Liver (tissue), 10 donors: ENCODE measurements at places on chromosomes 12 and 14. TPM values are rescaled to one million over a fixed set of nuclear protein-coding genes. Genes with fewer than 3 reads are reported as not detected.

R3HDM2 gene
- polyA plus RNA-seq: 19.0 TPM

KRT74 gene
- polyA plus RNA-seq: not detected

KRT5 gene
- polyA plus RNA-seq: not detected

HCAR1 gene
- polyA plus RNA-seq: 0.01 TPM

RARG gene
- polyA plus RNA-seq: 2.7 TPM

TAS2R7 gene
- not detected for polyA plus RNA-seq

TAS2R9 gene
- polyA plus RNA-seq: not detected

TAS2R8 gene
- polyA plus RNA-seq: not detected

MAPK1IP1L gene
- polyA plus RNA-seq: 19.8 TPM

OAS1 gene
- polyA plus RNA-seq: 24.9 TPM

PTHLH gene
- not detected for polyA plus RNA-seq

PLEKHD1 gene
- polyA plus RNA-seq: 0.06 TPM

GRIP1 gene
- 0.05 TPM for polyA plus RNA-seq

NFE2 gene
- 0.44 TPM for polyA plus RNA-seq

TAS2R42 gene
- polyA plus RNA-seq: not detected

CFAP251 gene
- 1.8 TPM for polyA plus RNA-seq

DNAH10 gene
- 0.47 TPM for polyA plus RNA-seq

LETMD1 gene
- polyA plus RNA-seq: 20.6 TPM

TESPA1 gene
- polyA plus RNA-seq: 0.10 TPM

LMNTD1 gene
- polyA plus RNA-seq: not detected

TUBA1B gene
- 325 TPM for polyA plus RNA-seq

GPR65 gene
- polyA plus RNA-seq: 0.72 TPM

VPS29 gene
- polyA plus RNA-seq: 170 TPM

DBX2 gene
- not detected for polyA plus RNA-seq

DENND5B gene
- 4.5 TPM for polyA plus RNA-seq

ANKS1B gene
- 0.39 TPM for polyA plus RNA-seq

PTPRO gene
- 0.92 TPM for polyA plus RNA-seq

ANO4 gene
- polyA plus RNA-seq: 0.08 TPM

CRIP2 gene
- 40.0 TPM for polyA plus RNA-seq

EXOC3L4 gene
- polyA plus RNA-seq: 26.6 TPM

TMEM116 gene
- polyA plus RNA-seq: 6.2 TPM

PLEKHG7 gene
- 0.08 TPM for polyA plus RNA-seq

SLC6A13 gene
- polyA plus RNA-seq: 9.5 TPM

C12orf56 gene
- polyA plus RNA-seq: 0.24 TPM

POU6F1 gene
- 1.3 TPM for polyA plus RNA-seq
